ENCODE measurements at places on chromosomes 3 and 15.

DNA sequence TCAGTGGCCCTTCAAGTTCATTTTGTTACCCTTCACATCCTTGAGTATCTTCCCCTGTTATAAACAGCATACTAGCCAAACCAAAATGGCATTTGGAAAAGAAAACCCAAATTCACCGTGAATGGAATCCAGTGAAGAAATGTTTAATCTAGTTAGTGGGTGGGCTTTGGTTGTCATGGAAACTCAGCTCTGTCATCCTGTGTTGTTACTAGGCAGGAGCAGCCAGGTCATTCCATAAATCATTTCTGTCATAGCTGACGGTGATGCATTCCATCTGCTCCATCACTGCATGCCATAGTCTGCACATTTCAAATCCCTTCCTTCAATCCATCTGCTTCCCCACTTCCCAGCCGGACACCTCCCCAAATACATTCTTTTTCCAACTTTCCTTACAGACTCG is 140.4 kb upstream of the CGNL1 start:
- DNase-seq, result no peak

DNA sequence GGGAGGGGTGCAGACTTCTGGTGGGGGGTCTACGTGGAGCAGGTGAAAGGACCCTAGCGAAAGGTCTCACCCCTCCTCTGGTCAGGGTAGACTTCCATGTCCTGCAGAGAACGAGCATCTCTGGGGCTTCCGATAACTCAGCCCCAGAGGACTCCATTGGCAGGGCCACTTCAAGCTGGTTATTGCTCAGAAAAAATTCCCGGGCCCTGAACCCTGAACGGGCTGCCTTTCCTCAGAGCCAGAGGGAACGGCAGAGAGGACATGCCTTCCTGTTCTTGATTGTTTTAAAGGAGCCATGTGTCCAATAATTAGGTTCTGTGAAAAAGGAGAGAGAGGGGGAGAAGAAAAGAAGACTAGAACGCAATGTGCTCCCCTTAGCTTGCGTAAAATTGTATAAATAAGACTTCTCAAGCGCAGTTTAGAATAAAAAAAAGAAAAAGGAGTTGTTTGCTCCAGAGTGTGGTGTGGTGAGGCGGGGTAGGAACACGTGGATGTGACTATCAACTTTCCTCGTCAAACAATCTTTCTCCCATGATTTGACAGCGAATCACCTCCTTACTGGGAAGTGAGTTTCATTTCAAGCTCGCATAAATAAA is 193.4 kb upstream of the UBE2E1 start:
- peak; percentile 31 for DNase-seq

DNA sequence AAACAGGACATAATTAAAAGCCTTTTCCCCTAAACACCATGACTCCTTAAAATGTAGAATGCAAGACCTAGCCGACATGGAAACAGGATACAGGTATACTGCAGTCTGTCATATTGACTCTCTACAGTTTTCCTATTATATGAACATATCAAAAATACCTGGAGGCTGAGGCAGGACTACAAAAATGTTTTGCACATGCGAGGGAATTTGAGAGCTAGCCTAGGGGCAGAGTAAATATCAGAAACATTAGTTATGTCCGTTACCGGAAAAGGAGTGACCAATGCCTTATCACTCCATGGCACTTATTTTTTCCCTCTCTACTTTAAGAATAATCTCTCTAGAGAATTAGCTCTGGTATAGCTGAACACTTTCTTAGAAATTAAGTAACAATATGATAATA is 732.3 kb downstream of the TUSC7 start:
- DNase-seq, result no peak

DNA sequence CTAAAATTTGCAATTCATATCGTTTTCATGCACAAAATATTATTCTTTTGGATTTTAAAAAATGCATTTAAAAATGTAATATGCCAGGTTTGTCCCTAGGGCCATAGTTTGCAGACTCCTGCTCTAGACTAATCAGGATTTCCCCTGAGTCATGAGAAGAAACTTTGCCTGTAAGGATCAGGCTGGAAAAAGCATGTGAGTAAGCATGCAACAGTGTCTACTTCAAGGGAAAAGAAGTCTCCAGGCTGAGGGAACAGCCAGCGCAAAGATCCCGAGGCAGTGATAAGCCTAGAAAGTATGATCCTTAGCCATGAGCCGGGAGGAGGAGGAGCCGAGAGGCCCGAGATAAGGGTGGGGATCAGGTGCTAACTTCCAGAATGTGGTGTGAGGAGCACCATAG is 382.8 kb upstream of the CFAP20DC start:
- DNase-seq, result no peak

DNA sequence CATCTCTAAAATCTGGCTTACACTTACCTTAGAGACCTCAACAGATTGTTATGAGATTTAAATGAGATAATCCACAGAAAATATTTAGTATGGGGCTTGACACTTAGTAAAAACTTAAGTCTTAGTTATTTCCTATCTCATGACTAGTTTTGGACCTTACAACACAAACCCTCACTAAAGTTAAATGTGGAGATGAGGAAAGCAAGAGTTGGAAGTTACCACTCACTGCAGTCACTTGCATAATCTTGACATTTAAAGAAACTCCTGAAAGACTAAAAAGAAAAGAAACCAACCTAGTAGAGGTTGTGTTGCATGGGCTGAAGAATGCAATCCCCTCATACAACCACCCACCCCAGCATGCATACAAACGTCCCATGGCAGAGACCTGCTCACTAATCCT is 40.1 kb downstream of the ITGB5 start:
- no peak for DNase-seq

DNA sequence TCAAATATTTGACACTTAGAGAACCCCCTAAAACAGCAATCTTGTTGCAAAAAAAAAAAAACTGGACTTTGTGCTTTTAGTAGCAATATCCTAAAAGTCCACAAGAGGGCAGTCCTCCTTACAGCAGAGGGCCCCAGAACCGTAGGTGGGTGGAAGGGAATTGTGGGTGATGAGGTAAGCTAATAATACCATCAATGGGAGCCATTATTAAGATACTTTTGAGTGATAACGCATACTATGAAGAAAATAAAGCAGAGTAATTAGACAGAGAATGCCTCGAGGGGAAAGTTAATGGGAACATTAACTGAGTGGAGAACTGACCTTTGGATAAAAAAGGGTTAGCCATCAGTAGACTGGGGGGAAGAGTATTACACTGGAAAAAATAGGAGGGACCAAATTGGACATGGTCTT is 229.9 kb downstream of the THRB start:
- DNase-seq, result peak; percentile 12

DNA sequence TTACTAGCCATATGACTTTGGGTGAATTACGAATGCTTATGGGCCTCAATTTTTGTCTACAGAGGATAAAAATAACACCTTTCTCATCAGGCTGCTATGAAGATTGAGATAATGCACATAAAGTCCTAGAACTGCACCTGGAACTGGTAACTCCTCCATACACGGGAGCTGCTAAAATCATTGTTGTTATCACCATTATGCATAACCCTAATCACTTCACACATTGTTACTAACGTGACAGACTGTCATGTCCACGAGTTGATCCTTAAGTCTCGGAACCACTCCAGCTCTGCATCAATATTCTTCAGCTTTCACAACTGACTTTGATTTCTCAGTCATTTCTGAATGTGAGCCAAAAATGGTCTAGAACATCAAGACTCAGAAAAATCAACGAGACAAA is 64.1 kb downstream of the RFTN1 start:
- DNase-seq, result no peak

- peak; percentile 6 for DNase-seq
Measured at GRCh38 chr3:126607214-126607908, 47.6 kb downstream of the TXNRD3 start.

GRCh38 chr3:46829699-46830208 is 33.5 kb downstream of the MYL3 start:
- DNase-seq, result no peak

- DNase-seq, result no peak
Measured at GRCh38 chr3:184796551-184796950, 15.4 kb upstream of the VPS8 start.

- DNase-seq, result no peak
Measured at GRCh38 chr15:43763819-43764446, 12.8 kb downstream of the ELL3 start.

DNA sequence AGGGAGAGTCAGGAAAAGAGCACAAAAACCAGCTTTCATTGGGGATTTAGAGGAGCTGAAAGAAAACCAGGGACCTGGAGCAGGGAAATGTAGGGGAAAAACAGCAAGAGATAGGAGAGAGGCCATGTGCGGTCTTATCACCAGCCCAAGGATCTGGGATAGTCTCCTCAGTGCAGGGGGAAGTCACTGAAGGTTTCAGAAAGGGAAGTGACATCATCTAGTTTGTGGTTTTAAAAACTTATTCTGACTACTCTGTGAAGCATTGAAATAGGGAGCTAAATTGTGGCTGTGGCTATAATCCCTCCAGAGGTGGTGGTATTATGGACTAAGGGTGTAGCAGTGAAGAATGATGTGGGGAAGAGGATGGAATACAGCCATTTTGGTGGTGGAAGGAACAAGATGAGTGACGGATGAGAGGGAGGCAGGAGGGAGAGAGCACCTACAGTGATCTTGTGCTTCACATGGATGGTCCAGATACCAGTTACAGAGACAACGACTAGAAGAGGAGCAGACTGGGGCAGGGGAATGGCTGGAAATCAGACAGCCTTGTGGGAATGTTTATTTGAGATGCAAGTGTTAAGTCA is 72.7 kb downstream of the HMG20A start:
- no peak for DNase-seq

GRCh38 chr3:28634019-28634418 is 285.4 kb upstream of the AZI2 start:
- no peak for DNase-seq

- no peak for DNase-seq
Measured at GRCh38 chr3:47541583-47542108, 28.1 kb upstream of the ELP6 start.

GRCh38 chr15:26295336-26296085 is 432.4 kb upstream of the ATP10A start:
- DNase-seq, result no peak

- no peak for DNase-seq
Measured at GRCh38 chr3:58490860-58491501, 915 bp upstream of the KCTD6 start.

GRCh38 chr3:194340757-194341400 is 10.2 kb downstream of the CPN2 start:
- DNase-seq, result no peak

DNA sequence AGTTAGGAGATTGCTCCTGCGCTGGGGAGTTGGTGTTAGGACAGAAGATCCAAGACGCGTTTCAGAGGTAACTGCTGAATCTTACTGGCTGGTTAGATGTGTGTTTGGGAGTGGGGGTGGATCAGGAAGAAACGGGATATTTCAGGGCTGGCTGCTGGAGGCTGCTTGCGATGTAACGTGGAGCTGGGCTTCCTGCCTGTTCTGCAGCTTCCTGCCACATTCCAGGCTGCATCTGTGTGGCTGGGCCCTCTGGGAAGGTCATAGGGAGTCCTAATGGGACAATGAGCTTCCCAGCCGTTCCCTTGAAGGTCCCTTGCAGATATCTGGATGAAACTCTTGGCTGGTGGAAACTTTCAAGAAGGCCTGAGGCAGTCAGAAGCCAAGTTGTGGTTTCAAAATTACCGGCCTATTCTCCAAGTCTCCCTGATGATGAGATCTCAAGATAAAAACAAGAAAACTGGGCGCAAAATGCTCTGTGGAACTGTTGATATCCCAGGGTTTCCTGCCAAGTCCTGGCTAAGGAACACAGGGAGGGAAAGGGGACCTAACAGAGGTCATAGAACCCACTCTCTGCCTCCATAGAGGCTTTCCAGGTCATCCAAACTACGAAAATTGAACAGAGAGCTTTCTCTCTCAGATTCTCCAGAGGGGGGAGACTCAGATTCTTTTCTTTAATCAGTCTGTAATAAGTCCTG is 67.0 kb downstream of the NOX5 start:
- no peak for DNase-seq

DNA sequence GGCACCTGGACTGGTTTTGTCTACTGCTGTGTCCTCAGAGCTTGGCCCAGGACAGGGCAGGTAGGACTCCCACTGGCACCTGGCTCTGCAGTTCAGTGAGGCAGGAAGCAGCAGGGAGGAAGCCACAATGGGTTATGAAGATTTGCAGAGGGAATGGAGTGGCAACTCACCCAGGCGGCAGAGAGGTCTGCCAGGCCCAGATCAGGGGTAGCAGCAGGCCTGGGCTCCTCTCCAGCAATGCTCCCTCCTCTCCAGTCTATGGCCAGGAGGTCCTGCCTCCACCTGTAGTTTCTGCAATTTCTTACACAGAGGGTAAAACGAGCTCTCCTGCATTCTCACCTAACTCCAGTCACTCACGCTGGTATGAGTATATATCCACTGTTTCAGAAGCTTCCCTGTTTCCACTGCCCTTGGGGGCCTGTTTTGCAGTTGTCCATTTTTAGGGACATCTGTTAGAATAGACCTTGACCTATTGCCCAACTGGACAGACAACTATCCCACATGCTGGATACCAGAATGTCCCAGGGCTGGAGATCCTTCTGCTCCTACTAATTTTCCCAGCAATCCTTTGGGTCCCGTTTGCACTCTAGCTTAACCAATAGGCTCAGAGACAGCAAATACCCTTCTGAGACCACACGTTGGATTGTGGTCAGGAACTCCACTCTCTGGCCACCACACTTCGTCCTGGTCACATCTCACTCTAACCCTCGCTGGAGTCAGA is 35.2 kb downstream of the HMCES start:
- DNase-seq, result no peak

GRCh38 chr15:65877749-65878148 is 8.5 kb downstream of the RAB11A start:
- DNase-seq, result no peak

- DNase-seq, result no peak
Measured at GRCh38 chr3:106086636-106087035, 217.8 kb upstream of the CBLB start.

DNA sequence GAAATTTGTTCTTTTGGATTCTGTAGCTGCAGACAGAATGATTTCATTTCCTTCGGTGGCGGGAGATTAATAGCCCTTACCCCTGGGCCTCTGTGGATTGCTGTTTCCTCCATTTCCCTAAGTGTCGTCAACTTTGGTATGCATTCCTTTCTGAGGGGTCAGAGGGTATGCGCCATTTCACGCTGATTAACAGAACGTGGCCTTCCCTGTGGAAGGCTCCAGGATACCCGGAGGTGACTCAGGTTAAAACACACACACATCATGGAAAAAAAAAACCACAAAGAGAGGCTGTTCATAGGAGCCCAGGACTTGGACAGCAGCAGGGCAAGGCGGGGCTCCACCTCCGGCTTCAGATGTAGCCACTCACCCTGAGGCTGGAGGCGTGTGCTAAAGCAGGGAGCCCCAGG is 51.9 kb downstream of the EPHB1 start:
- peak; percentile 26 for DNase-seq

DNA sequence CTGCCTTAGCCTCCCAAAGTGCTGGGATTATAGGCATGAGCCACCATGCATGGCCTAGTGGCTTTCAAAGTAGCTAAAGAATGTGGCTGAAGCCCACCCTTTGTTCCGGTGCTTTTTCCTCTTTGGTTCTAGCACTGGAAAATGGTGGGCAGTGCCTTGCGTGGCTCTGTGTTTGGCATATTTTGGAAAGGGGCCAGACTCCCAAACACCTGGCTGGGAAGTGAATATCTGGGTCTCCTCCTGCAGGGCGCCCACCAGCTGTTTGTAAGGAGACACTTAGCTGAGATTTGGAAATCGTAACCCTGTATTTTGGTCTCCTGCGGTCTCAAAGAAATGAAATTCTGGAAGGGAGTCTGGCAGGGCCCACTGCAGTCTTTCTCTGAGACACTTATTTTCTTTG is 336.4 kb downstream of the IL20RB start:
- DNase-seq, result no peak

All from H54 (cell line).